Neural progenitor cell (in vitro differentiated cells): ENCODE measurements at places on chromosomes 16 and 17.

GRCh38 chr17:43880420-43880991 is 26.8 kb downstream of the MPP2 start:
- DNase-seq, result peak; percentile 74

- no peak for DNase-seq
Measured at GRCh38 chr17:78394209-78394608, 15.8 kb downstream of the PGS1 start.

- no peak for DNase-seq
Measured at GRCh38 chr17:36730857-36731490, 129.6 kb downstream of the MRM1 start.

- no peak for DNase-seq
Measured at GRCh38 chr16:57266531-57267260, 17.8 kb downstream of the PLLP start.

DNA sequence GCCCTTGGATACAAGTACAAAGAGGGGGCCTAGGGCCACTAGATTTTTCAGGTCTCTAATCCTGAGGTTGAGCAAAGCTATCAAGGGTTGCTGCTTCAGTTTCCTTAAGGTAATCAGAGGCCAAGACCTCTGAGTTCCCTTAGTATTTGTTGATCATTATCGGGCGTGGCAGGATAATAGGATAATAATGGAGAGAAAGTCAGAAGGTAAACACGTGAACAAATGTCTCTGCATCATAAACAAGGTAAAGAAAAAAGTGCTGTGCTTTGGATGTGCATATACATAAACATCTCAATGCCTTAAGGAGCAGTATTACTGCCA is 41.5 kb upstream of the YPEL2 start:
- no peak for DNase-seq

GRCh38 chr16:55668340-55669281 is 12.8 kb downstream of the SLC6A2 start:
- DNase-seq, result no peak

DNA sequence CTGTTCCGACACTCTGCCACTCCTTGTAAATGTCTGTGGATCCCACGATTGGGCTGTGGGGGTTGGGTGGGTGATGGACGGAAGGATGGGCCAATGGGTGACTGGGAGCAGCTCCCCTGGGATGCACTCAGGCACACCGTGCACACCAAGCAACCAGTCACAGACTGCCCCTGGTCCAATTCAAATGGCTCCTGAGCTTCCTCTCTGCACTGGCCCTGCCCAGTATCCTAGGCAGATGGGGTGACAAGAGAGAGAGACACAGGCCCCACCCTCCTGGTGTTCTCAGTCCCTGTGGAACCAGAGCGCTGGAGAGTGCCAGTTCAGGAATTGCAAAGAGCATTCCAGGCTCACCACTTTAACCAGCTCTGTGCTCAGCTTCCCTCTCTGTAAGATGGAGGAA is 32.8 kb downstream of the BEAN1 start:
- peak; percentile 45 for DNase-seq

DNA sequence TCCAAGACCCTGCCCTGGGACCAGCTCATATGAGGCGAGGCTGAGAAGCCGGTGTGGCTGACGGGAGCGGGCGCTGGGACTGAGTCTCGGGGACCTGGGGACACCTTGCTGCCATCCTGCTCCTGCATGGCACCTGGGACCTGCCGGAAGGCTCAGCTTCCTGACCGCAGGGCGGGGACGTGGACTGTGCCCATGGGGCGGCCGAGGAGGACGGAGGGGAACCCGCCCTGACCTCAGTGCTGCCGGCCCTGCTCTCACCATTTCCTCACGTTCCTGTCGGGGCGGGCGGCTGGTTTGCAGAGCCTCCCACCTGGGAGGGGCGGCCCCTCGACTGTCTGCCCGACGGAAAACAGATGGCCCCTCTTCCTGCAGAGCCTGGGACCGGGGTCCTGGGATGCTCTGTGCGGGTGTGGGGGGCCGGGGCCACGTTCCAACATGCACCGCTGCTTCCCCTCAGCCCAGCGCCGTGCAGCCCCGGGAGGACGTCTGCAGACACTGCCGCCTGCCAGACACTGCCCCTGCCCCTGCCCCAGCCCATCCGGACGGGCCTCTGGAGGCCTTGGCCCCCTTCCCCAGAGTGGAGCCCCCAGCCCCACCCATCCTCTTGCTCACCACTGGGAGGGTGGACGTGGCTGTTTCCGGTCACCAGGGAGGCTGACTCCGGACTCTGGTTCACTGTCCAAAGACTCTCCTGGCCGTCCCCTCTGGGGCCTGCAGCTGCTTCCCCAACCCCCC is 43.9 kb upstream of the SSTR5 start:
- no peak for DNase-seq

DNA sequence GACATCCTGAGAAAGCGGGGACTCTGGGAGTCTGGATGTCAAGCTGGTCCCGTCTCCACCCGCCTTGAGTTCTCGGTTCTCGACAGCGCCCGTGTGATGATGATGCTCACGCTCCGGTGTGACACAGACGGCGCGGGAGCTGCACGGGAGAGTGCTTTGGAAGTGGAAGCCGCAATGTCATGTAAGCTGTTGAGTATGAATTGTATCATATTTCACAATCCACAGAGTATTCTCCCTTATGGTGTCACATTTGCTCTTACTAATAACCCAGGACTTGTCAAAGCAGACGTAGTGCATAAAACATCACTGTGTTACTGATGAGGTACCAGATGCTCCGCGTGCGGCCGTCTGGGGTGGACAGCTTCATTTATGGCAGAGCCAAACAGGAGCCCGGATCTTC is 217.5 kb upstream of the CHMP6 start:
- DNase-seq, result no peak

- no peak for DNase-seq
Measured at GRCh38 chr16:50769-51591, 2.4 kb downstream of the POLR3K start.

DNA sequence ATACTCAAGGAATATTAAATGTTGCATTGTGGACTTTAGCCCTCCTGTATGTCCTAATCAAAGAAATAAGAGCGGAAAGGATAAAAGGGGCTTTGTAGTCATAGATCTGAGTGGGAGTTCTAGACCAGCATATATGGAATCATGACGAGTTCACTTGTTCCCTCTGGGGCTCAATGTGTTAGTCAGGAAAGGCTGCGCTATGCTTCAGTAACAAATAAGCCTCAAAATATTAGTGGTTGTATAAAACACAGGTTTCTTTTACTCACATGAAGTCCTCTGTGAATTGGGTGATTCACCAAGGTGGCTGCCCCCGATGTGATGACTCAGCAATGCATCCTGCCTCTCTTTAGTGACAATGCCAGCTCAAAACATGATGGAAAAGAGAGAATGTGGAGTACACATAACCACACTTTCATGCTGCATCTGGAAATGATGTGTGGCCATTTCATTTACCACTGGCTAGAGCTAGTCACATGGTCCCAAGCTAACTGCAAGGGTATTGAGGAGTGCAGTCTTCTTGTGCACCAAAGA is 63.3 kb upstream of the IRX5 start:
- DNase-seq, result no peak

- DNase-seq, result no peak
Measured at GRCh38 chr16:54067322-54068065, 219.1 kb downstream of the IRX3 start.

- DNase-seq, result no peak
Measured at GRCh38 chr17:37417852-37418251, 11.2 kb downstream of the TADA2A start.

- no peak for DNase-seq
Measured at GRCh38 chr16:86537486-86537885, 17.5 kb downstream of the MTHFSD start.

DNA sequence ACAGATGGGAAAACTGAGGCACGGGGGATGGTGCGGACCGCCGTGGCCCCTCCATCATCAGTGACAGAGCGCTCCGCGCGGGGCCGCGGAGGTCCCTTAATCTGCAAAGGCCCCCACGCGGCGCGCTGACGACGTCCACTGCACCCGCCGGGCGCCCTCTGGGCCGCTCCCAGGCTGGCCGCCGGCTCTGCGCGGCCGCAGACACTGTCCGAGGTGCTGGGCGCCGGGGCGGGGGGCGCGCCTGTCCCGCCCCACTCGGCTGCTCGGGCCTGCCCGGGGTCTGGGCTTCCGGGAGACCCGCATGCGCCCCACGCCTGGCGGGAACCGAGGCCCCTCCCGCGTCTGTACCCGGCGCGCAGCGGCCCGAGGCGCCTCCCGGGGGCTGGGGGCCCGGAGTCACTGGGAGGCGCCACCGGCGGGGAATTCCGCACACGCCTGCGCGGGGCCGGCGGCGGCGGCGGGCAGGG is 550 bp upstream of the RNF213 start:
- peak; percentile 92 for DNase-seq

DNA sequence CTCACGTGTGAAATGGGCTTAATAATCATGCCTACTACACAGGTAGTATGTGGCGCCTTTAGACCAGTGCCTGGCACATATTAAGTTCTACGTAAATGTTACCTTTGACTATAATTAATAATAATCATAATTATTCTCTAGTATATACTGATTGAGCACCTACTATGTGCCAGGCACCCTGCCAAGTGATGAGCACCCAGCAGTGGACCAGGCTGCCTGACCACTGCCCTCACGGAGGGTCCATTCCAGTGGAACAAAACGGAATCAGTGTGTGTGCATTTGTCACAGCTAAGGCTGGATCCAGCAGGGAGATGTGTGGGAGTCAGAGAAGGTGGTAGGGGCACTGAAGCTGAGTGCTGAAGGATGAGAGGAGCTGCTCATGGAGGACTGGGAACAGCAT is 30.5 kb downstream of the SEC14L5 start:
- DNase-seq, result no peak

DNA sequence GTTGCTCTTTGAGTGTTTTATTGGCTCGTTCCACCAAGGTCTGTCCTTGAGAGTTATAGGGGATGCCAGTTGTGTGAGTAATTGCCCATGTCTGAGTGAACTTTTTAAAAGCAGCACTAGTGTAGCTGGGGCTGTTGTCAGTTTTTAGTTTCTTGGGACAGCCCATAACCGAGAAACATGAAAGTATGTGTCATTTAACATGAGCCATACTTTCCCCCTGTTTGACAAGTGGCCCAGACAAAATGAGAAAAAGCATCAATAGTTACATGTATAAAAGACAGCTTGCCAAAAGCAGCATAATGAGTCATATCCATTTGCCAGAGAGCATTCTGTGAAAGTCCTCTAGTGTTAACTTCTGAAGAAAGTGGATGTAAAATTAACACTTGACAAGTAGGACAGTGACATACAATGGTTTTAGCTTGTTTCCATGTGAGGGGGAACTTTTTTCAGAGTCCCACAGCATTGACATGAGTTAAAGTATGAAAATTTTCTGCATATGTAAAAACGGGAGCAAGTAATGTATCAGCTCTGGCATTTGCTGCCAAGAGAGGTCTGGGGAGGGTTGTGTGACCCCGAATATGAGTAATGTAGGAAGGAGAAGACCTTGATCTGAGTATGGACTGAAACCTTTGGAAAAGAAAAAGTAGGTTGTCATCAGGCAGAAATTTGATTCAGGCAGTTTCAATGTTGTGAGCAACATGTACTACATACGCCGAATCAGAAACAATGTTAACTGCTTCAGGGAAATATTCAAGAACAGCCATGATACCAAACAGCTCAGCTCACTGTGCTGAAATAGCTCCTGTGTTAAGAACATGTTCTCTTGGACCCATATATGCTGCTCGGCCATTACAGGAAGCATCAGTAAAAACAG is 56.8 kb upstream of the ARL4D start:
- no peak for DNase-seq

- DNase-seq, result no peak
Measured at GRCh38 chr17:17309356-17309755, 6.2 kb downstream of the NT5M start.

- DNase-seq, result no peak
Measured at GRCh38 chr17:59456428-59456827, 109.0 kb upstream of the DHX40 start.

DNA sequence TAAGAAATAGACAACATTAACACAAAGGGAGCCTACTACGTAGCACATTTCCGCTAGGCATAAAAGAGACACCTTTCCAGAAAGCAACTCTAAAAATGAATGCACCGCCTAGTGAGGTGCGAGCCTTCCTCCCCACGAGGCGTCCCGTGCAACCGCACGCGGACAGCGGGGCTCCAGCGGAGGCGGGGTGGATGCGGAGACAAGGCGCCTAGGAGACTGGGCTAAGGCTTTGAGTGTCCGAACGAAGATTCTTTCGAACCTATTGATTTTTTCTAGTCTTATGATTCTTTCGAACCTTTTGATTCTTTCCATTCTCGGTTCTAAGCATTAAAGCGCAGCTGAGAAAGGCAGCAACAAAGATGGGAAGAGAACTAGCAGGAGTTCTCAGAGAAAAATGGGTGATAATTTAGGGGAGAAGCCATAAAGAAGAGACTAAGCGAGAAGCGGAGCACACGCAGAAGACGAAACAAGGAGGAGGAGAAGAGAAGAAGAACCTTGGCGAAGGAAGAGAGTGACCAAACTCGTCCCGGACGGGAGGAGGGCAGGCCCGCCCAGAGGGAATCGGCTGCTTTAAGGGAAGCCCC is 394 bp upstream of the CPD start:
- DNase-seq, result peak; percentile 45

- DNase-seq, result peak; percentile 91
Measured at GRCh38 chr17:32627239-32627996, 140.6 kb downstream of the CDK5R1 start.

GRCh38 chr16:86219655-86220445 is 290.5 kb upstream of the FOXF1 start:
- no peak for DNase-seq
